ENCODE measurements at places on chromosomes 7 and 10.

DNA sequence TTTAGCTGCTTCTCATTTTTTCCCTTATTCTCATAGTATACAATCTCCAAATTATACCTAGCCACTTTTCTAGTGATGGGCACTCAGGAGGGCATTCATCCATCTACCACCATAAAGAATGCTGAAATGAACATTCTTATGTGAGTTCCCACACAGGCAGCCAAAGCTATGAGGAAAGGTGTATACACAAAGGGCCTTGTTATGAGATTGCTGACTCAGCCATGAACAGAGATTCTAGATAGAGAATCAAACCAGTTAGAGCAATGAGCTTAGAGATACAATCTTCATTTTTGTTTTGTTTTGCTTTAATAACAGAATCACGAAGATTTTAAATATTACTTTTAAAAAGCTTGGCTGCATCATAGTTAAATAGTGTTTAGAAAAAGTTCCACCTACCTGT is 54.8 kb upstream of the TNKS2 start:
- peak; percentile 11 for DNase-seq

GRCh38 chr10:58752665-58753064 is 240.0 kb downstream of the BICC1 start:
- no peak for DNase-seq

- DNase-seq: no peak
These were observed 40.8 kb downstream of the ANXA8 start for GRCh38 chr10:47443145-47443544.

DNA sequence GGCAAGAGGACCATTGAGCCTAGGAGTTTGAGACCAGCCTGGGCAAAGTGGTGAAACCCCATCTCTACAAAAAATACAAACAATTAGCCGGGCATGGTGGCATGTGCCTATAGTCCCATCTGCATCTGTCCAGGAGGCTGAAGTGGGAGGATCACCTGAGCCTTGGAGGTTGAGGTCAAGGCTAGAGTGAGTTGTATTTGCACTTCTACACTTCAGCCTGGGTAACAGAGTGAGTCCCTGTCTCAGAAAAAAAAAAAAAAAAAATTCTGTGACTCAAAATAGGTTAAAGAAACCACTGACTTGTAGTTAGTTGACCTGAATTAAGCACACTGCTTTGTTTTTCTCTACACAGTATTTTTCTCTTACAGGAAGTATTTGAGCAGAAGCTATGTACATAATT is 74.4 kb downstream of the METTL2B start:
- DNase-seq: no peak

DNA sequence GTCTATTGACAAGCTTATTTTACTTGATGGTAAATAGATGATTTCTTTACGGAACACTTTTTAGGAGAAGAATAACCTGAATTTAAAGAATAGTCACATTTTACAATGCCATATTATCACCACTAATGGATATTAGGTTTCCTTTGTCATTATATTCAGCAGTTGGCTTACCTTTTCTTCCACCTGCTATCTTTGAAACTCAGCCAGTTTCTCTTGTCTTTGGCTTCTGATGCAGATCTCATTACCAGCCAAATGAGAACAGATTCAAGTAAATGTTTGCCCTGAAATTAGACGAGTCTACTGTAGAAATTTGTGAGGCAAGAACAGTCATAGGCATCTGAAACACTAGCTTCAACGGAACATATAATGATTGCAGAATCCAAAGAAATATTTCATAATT is 85.5 kb upstream of the OIT3 start:
- DNase-seq: no peak

DNA sequence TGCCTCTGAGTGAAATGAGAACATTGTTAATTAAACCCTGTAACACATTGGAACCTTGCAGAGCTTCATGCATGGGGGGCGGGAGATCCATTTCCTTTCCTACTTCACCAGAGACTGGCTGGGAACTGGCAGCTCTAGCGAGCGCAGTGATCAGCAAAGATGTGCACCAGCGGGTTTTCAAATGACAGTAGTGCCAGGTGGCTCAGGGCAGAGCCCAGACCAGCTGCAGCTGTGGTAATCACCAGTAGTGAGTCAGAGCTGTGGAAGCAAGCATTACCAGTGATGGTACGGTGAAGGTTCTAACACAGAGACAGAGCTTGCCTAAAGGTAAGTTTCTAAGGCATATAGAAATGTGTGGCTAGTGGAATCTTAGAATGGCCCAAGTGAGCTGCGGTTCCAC is 1009.7 kb upstream of the CELF2 start:
- DNase-seq: no peak

GRCh38 chr7:142703655-142704305 is 45.5 kb upstream of the PRSS1 start:
- no peak for DNase-seq

DNA sequence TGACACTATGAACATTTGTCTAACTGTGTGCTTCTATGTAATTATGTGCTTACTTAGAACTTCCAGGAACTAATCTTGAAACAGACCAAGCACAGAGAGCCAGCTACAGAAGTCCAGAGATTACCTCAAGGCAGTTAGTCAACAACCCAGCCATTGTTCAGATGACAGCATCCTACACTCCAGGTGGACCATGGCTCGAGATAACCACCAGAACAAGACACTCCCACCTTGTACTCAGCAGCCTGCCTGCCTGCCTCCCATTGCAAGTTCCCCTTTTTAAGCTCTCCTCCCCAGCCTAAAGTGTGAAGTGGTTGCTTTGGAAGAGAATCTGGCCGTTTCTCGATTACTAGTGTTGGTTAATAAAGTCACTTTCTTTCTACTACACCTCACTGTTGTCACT is 1080.6 kb upstream of the LRRN3 start:
- no peak for DNase-seq
